Spinal cord (tissue), 10 donors: ENCODE measurements at places on chromosomes 13 and 19. TPM values are rescaled to one million over a fixed set of nuclear protein-coding genes. Genes with fewer than 3 reads are reported as not detected.

Gene CFD
- 6.5 TPM for total RNA-seq

Gene BST2
- total RNA-seq = 14.5 TPM

Gene FREM2
- total RNA-seq = 9.6 TPM

Gene ACTL9
- total RNA-seq = not detected

Gene TMEM38A
- total RNA-seq = 18.6 TPM

Gene SNRNP70
- total RNA-seq = 125 TPM

Gene RFXAP
- 12.5 TPM for total RNA-seq

Gene TIMM13
- total RNA-seq = 20.5 TPM

Gene SPIB
- 0.06 TPM for total RNA-seq

Gene ZIM2
- total RNA-seq = 6.6 TPM

Gene SMAD9
- total RNA-seq = 20.5 TPM

GRCh38 chr13:27041341-27041740 lies 130.3 kb downstream of the USP12 start:
- H3K27me3 ChIP-seq = no peaks in the 10 kb centered on the region
- H3K4me1 ChIP-seq = peaks cover 4% of the 10 kb centered on the region
- H3K27ac ChIP-seq = no peak overlapping the region
- no peaks in the 10 kb centered on the region for H3K36me3 ChIP-seq
- no peak for DNase-seq

GRCh38 chr19:28633319-28634018 lies 579.5 kb downstream of the UQCRFS1 start:
- DNase-seq = no peak
- H3K27me3 ChIP-seq = no peaks in the 10 kb centered on the region
- H3K4me1 ChIP-seq = no peaks in the 10 kb centered on the region
- no peak overlapping the region for H3K27ac ChIP-seq
- H3K4me3 ChIP-seq = no peak overlapping the region
- no peaks in the 10 kb centered on the region for H3K36me3 ChIP-seq

- H3K27me3 ChIP-seq = no peaks in the 10 kb centered on the region
- H3K4me3 ChIP-seq = no peak overlapping the region
- H3K4me1 ChIP-seq = no peaks in the 10 kb centered on the region
- DNase-seq = peak; percentile 88
These were observed 604.4 kb upstream of the SPRY2 start for GRCh38 chr13:80945328-80945727.

DNA sequence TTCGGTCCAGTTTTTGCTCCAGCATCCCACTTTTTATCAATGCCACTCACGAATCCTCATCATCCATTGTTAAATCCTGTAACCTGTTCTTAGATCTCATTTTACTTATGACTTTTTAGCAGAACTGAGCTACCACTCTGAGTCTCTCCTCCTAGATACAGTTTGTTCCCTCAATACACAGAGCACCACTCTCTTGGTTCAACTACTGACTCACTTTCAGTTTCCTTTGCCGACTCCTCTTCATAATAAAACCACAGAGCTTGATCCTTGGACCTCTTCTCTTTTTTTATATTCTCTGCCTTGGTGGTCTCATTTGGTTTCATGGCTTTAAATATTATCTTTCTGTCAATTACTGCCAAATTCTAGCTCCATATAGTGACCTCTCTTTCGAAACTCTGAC lies 150.3 kb downstream of the SLITRK5 start:
- no peaks in the 10 kb centered on the region for H3K36me3 ChIP-seq
- no peaks in the 10 kb centered on the region for H3K4me1 ChIP-seq

- no peak for DNase-seq
- H3K36me3 ChIP-seq = no peaks in the 10 kb centered on the region
- H3K4me1 ChIP-seq = no peaks in the 10 kb centered on the region
- H3K27ac ChIP-seq = no peak overlapping the region
- H3K27me3 ChIP-seq = no peaks in the 10 kb centered on the region
These were observed 8.1 kb upstream of the SYDE1 start for GRCh38 chr19:15099017-15099582.

GRCh38 chr13:33785384-33785783 lies 32.6 kb upstream of the RFC3 start:
- no peak overlapping the region for H3K27ac ChIP-seq
- no peak overlapping the region for H3K4me3 ChIP-seq
- H3K4me1 ChIP-seq = no peaks in the 10 kb centered on the region
- H3K27me3 ChIP-seq = no peaks in the 10 kb centered on the region
- H3K36me3 ChIP-seq = no peaks in the 10 kb centered on the region

- H3K27me3 ChIP-seq = no peaks in the 10 kb centered on the region
- DNase-seq = no peak
- H3K4me3 ChIP-seq = no peak overlapping the region
- H3K4me1 ChIP-seq = peaks cover 60% of the 10 kb centered on the region
These were observed 28.6 kb upstream of the NANOS3 start for GRCh38 chr19:13848340-13848677.

GRCh38 chr13:39586151-39586550 lies 16.8 kb downstream of the LHFPL6 start:
- no peaks in the 10 kb centered on the region for H3K36me3 ChIP-seq
- H3K4me1 ChIP-seq = no peaks in the 10 kb centered on the region

- peaks cover 42% of the 10 kb centered on the region for H3K4me1 ChIP-seq
- no peaks in the 10 kb centered on the region for H3K36me3 ChIP-seq
- no peak overlapping the region for H3K4me3 ChIP-seq
- peak overlapping the region; percentile 33 for H3K27ac ChIP-seq
These were observed 20.1 kb downstream of the COL4A2 start for GRCh38 chr13:110327051-110327721.

DNA sequence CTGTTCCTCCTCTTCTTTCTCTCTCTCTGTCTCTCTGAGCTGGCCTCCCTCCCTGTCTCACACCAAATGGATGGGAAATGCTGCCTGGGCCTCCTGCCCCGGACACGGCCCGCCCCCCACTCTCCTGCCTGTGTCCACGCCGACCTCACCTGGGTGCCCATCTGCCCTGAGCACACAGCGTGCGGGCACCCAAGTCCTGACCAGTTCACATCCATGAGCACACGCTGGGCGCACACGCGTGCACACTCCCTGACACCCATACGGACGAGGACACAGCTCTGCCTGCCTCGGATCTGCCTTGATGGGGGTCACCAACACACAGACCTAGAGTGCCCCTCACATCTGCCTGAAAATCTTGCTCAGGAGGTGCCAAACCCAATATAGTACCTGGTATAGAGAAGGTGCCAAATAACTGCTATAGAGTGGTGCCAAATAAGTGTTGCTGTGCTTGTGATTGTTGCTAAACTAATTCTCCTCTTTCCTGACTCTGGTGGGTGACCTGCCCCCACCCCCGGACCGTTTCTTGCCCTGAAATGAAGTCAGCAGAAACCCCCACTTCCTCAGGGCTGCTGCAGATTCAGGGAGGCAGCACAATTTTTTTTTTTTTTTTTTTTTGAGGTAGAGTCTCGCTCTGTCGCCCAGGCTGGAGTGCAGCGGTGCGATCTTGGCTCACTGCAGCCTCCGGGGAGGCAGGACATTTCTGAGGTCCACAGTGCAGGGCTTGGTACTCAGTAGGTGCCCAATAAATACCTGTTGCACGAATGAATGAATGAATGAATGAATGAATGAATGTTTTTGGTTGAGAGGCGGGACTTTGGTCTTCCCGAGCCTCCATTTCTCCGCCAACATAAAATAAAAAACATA lies 4.6 kb downstream of the NFIC start:
- peak overlapping the region; percentile 80 for H3K27ac ChIP-seq
- no peak for DNase-seq
- peaks cover 67% of the 10 kb centered on the region for H3K4me1 ChIP-seq
- no peak overlapping the region for H3K4me3 ChIP-seq

DNA sequence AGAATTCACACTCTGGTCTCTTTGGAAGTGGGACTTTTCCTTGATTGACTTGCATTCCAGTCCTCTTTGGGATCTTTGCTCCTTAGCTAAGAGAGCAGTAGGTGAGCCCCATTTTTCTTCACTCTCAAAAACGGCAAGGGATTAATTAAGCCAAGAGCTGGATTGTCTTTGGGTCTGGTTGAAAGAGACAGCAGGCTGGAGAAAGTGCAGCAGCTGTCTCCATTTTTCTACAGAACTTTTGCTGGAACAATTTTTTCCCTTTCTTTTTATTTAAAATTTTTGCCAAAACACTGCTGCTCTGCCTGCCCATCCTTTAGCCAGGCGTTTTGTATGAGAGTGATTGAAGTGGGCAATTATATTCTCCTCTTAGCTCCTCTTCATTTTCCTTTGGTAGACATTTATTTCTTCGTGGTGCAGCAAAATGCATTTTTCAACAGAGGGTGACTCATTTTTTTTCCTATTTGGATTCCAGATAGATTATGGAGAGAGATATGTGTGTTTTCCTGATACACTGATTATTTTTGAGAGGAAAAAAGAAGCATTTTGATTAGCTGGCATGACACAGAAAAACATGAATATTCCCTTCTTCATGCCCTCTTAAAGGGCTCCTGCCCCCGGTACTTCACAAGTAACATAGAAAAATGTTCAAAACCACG lies 371.2 kb upstream of the NBEA start:
- H3K4me3 ChIP-seq = no peak overlapping the region
- H3K4me1 ChIP-seq = no peaks in the 10 kb centered on the region
- DNase-seq = no peak
- H3K36me3 ChIP-seq = no peaks in the 10 kb centered on the region
- H3K27me3 ChIP-seq = no peaks in the 10 kb centered on the region

DNA sequence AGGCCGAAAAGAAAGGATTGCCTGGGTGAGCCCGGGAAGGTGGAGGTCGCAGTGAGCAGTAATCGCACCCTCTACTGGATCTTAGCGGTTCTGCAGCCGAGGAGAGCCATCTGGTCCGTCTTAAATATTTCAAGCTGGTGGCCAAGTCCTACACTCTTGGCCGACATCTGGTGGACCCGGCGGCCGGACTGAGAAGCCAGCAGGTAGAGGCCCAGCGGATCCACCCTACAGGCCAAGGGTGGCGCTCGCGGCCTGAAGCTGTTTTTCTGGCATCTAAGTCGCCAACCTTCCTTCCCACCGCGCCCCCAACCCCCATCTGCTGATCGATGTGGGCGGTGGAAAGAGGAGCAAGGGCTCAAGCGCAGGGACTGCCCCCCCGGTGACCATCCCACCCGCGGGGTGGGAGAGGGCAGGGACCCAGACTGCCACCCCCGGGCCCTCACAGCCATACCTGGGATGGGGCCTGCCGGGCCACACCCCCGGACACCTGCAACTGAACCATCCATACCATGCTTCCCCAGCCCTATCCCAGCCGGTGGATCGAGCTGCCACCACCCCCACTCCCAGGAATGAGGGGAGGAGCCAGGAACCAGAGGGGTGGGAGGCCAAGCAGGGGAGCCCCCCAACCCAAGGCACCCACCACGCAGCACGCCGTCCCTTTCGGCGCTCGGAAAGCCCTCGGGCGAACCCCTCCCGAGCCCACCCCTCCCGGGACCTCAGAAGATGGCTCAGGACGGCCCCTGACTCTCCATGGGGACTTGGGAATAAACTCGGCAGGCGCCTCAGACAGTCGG lies 46.3 kb upstream of the ZNF730 start:
- H3K36me3 ChIP-seq = no peaks in the 10 kb centered on the region
- peaks cover 6% of the 10 kb centered on the region for H3K27me3 ChIP-seq
- no peak for DNase-seq
- no peak overlapping the region for H3K27ac ChIP-seq

GRCh38 chr13:109166804-109167203 lies 537.4 kb downstream of the MYO16 start:
- H3K4me3 ChIP-seq = no peak overlapping the region
- H3K4me1 ChIP-seq = no peaks in the 10 kb centered on the region
- no peaks in the 10 kb centered on the region for H3K27me3 ChIP-seq
- DNase-seq = no peak

- no peak overlapping the region for H3K4me3 ChIP-seq
- H3K4me1 ChIP-seq = peaks cover 29% of the 10 kb centered on the region
- H3K36me3 ChIP-seq = peaks cover 48% of the 10 kb centered on the region
- H3K27ac ChIP-seq = no peak overlapping the region
These were observed 1.3 kb downstream of the SIRT6 start for GRCh38 chr19:4181053-4181508.

- no peaks in the 10 kb centered on the region for H3K27me3 ChIP-seq
- no peaks in the 10 kb centered on the region for H3K4me1 ChIP-seq
- no peak overlapping the region for H3K4me3 ChIP-seq
- H3K27ac ChIP-seq = no peak overlapping the region
These were observed 110.6 kb downstream of the STARD13 start for GRCh38 chr13:33174931-33175330.

GRCh38 chr19:35417713-35418534 lies 30.1 kb upstream of the FFAR2 start:
- no peak overlapping the region for H3K27ac ChIP-seq
- no peak overlapping the region for H3K4me3 ChIP-seq
- no peak for DNase-seq
- H3K4me1 ChIP-seq = peaks cover 4% of the 10 kb centered on the region
- no peaks in the 10 kb centered on the region for H3K36me3 ChIP-seq
- peaks cover 3% of the 10 kb centered on the region for H3K27me3 ChIP-seq

GRCh38 chr13:40580566-40581276 lies 85.7 kb downstream of the FOXO1 start:
- H3K4me3 ChIP-seq = no peak overlapping the region
- H3K27me3 ChIP-seq = no peaks in the 10 kb centered on the region
- H3K4me1 ChIP-seq = no peaks in the 10 kb centered on the region
- H3K27ac ChIP-seq = no peak overlapping the region
- H3K36me3 ChIP-seq = no peaks in the 10 kb centered on the region

GRCh38 chr13:112562254-112562653 lies 25.7 kb downstream of the TUBGCP3 start:
- no peak overlapping the region for H3K4me3 ChIP-seq
- no peaks in the 10 kb centered on the region for H3K27me3 ChIP-seq
- no peak for DNase-seq
- H3K4me1 ChIP-seq = no peaks in the 10 kb centered on the region

- no peak for DNase-seq
- H3K36me3 ChIP-seq = peaks cover 49% of the 10 kb centered on the region
- H3K27me3 ChIP-seq = no peaks in the 10 kb centered on the region
- H3K4me3 ChIP-seq = no peak overlapping the region
- peaks cover 51% of the 10 kb centered on the region for H3K4me1 ChIP-seq
- H3K27ac ChIP-seq = peak overlapping the region; percentile 65
These were observed 617 bp upstream of the IQCN start for GRCh38 chr19:18274781-18275356.

DNA sequence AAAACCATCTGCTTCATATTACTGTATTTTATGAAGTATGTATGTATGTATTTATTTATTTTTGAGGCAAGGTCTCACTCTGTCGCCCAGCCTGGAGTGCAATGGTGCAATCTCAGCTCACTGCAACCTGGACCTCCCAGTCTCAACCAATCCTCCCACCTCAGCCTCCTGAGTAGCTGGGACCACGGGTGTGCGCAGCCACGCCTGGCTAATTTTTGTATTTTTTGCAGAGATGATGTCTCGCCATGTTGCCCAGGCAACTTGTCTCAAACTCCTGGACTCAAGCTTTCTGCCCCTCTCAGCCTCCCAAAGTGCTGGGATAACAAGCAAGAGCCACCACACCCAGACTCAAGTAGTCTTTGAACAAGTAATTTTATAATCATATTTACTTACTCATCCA lies 5.5 kb downstream of the KATNAL1 start:
- no peak for DNase-seq
- no peaks in the 10 kb centered on the region for H3K27me3 ChIP-seq
- no peak overlapping the region for H3K4me3 ChIP-seq

- no peaks in the 10 kb centered on the region for H3K27me3 ChIP-seq
- no peak for DNase-seq
- H3K36me3 ChIP-seq = no peaks in the 10 kb centered on the region
- no peak overlapping the region for H3K4me3 ChIP-seq
- no peak overlapping the region for H3K27ac ChIP-seq
These were observed 407.2 kb downstream of the GPC5 start for GRCh38 chr13:91805605-91806004.
